Sigmoid colon (tissue), 7 donors: ENCODE measurements at places on chromosomes 5 and 9. TPM values are rescaled to one million over a fixed set of nuclear protein-coding genes. Genes with fewer than 3 reads are reported as not detected.
A peak's percentile ranks its signal among the peaks of the same experiment; 100 is the strongest.

The NEK6 gene
- 8.2 TPM for total RNA-seq

GRCh38 chr9:113876151-113876992, at the start of gene ZNF618:
TSS of gene ZNF618 (plus strand) at chr9:113876309. CDS start at chr9:113876381, 72 bp downstream.
- H3K36me3 ChIP-seq, result no peaks in the 10 kb centered on the region
- H3K4me3 ChIP-seq, result peak within 1 kb of the TSS; percentile 96
- peak within 1 kb of the TSS; percentile 78 for H3K27ac ChIP-seq
- no peak for DNase-seq

DNA sequence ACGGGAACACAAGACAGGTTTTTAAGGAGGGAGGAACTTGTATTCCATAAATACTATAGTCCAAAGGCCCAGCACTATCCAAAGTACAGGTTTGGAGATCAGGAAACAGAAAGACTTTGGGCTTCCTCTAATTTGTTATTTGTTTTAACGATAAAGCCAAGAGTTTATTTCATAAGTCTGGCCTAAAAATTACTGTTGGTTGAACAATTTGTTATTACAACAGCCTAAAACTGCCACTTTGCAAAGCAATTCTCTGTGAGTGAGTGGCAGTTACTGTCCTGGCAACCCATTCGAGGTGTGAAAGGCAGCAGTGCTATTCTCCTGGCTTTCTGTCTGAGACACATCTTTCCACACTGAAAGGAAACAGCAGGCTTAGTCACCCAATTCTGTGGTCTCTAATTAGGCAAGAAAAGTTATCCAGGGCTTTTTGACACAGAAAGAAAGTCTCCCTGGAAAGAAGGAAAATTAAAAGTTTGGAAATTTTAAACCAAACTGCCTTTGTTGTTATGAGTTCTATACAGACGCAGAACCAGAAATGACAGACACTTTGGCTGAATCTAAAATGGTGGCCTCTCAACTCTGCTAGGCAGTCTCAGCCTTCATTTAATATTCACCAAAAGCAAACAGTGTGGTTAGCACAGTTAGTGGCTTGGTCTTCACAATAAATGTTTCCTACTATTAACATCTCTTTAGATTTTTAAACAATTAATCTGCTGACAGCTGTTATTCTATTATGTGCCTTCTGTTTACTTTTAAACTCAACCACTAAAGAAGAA, 33.9 kb downstream of the PSMB7 start:
- H3K27me3 ChIP-seq, result no peaks in the 10 kb centered on the region
- no peaks in the 10 kb centered on the region for H3K36me3 ChIP-seq
- no peak overlapping the region for H3K27ac ChIP-seq
- peaks cover 13% of the 10 kb centered on the region for H3K4me1 ChIP-seq
- no peak overlapping the region for H3K4me3 ChIP-seq

The DBH gene
- total RNA-seq, result not detected

DNA sequence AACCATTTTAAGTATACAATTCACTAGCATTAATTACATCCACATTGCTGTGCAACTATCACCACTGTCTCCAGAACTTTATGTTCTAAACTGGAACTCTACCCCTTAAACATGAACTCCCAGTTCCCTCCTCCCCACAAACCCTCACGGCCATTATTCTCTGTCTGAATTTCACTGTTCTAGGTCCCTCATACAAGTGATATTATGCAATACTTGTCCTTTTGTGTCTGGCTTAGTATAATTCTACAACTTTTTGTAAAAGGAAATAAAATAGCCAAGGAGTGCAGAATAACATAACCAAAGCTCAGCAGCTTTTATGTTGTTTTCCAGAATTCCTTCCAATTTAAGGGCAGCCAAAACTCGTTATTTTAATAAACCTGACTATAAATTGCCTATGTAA, 53.2 kb downstream of the NAA35 start:
- no peaks in the 10 kb centered on the region for H3K27me3 ChIP-seq
- H3K4me1 ChIP-seq, result no peaks in the 10 kb centered on the region
- H3K36me3 ChIP-seq, result peaks cover 7% of the 10 kb centered on the region
- no peak for DNase-seq
- no peak overlapping the region for H3K4me3 ChIP-seq
- no peak overlapping the region for H3K27ac ChIP-seq

The CCDC180 gene
- 4.8 TPM for total RNA-seq

DNA sequence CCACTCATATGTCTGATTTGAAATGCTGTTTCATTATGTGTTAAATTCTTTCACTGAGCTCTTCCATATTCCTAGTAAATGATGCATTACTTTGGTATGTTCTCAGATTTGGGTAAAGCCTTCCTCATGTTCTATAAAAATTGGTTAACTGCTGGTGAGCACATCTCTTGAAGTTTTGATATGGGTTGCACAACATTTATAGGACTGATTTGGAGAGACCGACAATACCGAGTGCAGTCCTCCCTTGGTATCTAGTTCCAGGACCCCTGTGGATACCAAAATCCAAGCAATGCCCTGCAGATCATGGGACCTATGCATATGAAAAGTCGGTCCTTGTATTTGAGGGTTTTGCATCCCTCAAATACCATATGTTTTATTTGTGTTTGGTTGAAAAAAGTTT, 37.8 kb downstream of the WDR36 start:
- no peak overlapping the region for H3K4me3 ChIP-seq
- no peaks in the 10 kb centered on the region for H3K27me3 ChIP-seq
- no peak overlapping the region for H3K27ac ChIP-seq
- peaks cover 39% of the 10 kb centered on the region for H3K36me3 ChIP-seq

- DNase-seq, result no peak
- H3K4me1 ChIP-seq, result no peaks in the 10 kb centered on the region
- no peak overlapping the region for H3K4me3 ChIP-seq
- H3K27ac ChIP-seq, result no peak overlapping the region
- H3K27me3 ChIP-seq, result no peaks in the 10 kb centered on the region
These were observed 191.2 kb downstream of the ACTL7B start for GRCh38 chr9:108664309-108665255.

DNA sequence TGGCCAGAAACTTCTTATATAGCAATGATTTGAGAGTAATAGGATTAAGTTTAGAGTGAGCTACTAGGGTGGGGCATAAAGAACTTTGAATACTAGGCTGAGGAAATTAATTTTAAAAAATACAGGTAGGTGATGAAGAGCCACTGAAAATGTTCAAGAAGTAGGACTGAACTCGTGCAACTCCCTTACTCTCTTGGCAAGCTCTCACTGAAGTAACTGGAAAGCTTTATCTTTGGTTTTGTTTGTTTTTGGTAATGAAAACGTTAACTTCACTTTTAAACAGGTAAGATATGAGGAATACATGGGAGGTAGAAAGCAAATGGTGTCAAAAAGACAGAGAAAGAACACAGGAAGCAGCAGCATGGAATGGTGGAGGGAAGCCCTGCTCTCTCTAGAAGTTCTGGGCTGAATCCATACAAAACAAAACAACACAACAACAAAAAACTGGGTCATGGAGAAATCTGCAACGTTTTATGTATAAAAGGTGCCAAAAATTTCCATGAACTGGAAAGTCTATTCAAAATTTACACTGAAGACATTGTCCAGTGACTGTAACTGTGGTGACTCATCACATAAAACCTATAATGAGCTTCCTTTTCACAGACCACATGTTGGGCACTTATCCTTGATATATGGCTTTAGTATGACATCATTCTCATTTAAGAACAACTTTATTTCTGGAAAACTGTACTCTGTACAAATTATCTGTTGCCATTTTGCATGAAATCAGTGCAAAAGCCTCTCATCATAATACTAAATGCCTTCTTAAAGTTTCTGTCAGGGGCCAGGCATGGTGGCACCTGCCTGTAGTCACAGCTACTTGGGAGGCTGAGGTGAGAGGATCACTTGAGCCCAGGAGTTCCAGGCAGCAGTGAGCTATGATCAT, 91.2 kb upstream of the CHD1 start:
- H3K4me3 ChIP-seq, result no peak overlapping the region
- peak overlapping the region; percentile 44 for H3K27ac ChIP-seq
- H3K4me1 ChIP-seq, result peaks cover 4% of the 10 kb centered on the region
- DNase-seq, result no peak

The NMUR2 gene
- not detected for total RNA-seq

GRCh38 chr9:134891713-134892112, 11.1 kb downstream of the FCN2 start:
- no peak overlapping the region for H3K4me3 ChIP-seq
- DNase-seq, result no peak
- H3K4me1 ChIP-seq, result peaks cover 12% of the 10 kb centered on the region
- H3K27ac ChIP-seq, result no peak overlapping the region
- no peaks in the 10 kb centered on the region for H3K27me3 ChIP-seq
- H3K36me3 ChIP-seq, result no peaks in the 10 kb centered on the region

The RGP1 gene
- 23.5 TPM for total RNA-seq

- H3K36me3 ChIP-seq, result no peaks in the 10 kb centered on the region
- H3K27me3 ChIP-seq, result no peaks in the 10 kb centered on the region
- no peaks in the 10 kb centered on the region for H3K4me1 ChIP-seq
These were observed 202.7 kb downstream of the SPATA31D1 start for GRCh38 chr9:82191082-82191770.

- no peaks in the 10 kb centered on the region for H3K36me3 ChIP-seq
- DNase-seq, result no peak
- no peaks in the 10 kb centered on the region for H3K27me3 ChIP-seq
These were observed 512.3 kb upstream of the DAP start for GRCh38 chr5:11273180-11273903.

The EPB41L4B gene
- total RNA-seq, result 0.49 TPM

GRCh38 chr5:174273325-174273724, 227.8 kb downstream of the NSG2 start:
- H3K36me3 ChIP-seq, result no peaks in the 10 kb centered on the region
- DNase-seq, result no peak
- H3K4me3 ChIP-seq, result no peak overlapping the region
- H3K27me3 ChIP-seq, result no peaks in the 10 kb centered on the region

- no peak overlapping the region for H3K27ac ChIP-seq
- H3K36me3 ChIP-seq, result no peaks in the 10 kb centered on the region
- DNase-seq, result no peak
These were observed 19.4 kb upstream of the C5orf63 start for GRCh38 chr5:127092690-127093089.

The ZNF189 gene
- total RNA-seq, result 24.7 TPM

DNA sequence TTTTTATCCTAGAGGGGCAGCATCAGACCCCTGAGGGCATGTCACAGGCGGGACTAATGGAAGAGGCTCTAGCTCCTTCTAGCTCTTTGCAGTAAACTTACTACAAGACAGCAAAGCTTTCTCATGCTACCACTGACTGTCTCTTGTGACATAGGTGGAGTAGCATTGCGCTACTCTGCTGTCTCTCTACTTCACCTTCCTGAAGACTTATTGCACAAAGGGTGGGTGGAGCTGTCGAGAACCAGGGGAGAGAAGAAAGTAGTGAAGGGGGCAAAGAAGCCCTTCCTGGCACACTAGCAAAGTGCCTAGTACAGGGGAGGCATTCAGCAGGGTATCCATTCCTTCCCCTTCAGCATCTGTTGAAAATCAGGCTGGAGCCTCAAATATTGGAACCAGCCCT, 36.1 kb upstream of the NEK6 start:
- no peaks in the 10 kb centered on the region for H3K36me3 ChIP-seq
- peak overlapping the region; percentile 12 for H3K27ac ChIP-seq
- no peaks in the 10 kb centered on the region for H3K27me3 ChIP-seq
- H3K4me3 ChIP-seq, result no peak overlapping the region
- no peak for DNase-seq

The NR5A1 gene
- total RNA-seq, result not detected

- peaks cover 21% of the 10 kb centered on the region for H3K4me1 ChIP-seq
- H3K4me3 ChIP-seq, result no peak overlapping the region
- H3K27me3 ChIP-seq, result no peaks in the 10 kb centered on the region
- no peak overlapping the region for H3K27ac ChIP-seq
These were observed 932.0 kb downstream of the TLE4 start for GRCh38 chr9:80503671-80504281.

DNA sequence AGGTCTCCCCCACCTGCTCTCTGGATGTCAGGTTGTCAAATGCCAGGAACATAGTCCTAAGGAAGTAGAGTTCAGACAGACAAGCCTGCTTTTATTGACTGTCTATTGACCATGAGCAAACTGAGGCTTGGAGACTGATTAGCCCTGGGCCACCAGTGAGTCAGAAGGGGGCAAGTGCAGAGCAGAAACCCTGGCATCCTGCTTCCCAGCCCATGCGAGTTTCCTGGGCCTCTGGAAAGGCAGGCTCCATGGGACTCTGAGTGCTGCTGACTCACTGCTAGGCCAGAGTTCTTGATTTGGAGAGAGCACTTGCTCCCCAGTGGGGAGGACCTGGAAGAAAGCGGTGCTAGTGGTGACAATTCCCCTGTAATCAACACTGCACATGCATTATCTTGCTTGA, 2.8 kb upstream of the HBEGF start:
- DNase-seq, result no peak
- H3K27me3 ChIP-seq, result no peaks in the 10 kb centered on the region
- no peak overlapping the region for H3K27ac ChIP-seq
- no peaks in the 10 kb centered on the region for H3K36me3 ChIP-seq
- H3K4me1 ChIP-seq, result peaks cover 23% of the 10 kb centered on the region

The LHX3 gene
- total RNA-seq, result not detected

- H3K27ac ChIP-seq, result no peak overlapping the region
- no peaks in the 10 kb centered on the region for H3K27me3 ChIP-seq
- no peaks in the 10 kb centered on the region for H3K4me1 ChIP-seq
- no peaks in the 10 kb centered on the region for H3K36me3 ChIP-seq
- no peak overlapping the region for H3K4me3 ChIP-seq
These were observed 88.7 kb upstream of the SHB start for GRCh38 chr9:38157711-38158110.

The TEK gene
- total RNA-seq, result 11.1 TPM

The SHROOM1 gene
- 6.6 TPM for total RNA-seq

- peaks cover 45% of the 10 kb centered on the region for H3K4me1 ChIP-seq
- no peak for DNase-seq
- no peaks in the 10 kb centered on the region for H3K36me3 ChIP-seq
- H3K4me3 ChIP-seq, result no peak overlapping the region
- H3K27ac ChIP-seq, result no peak overlapping the region
These were observed 33.2 kb upstream of the GRAMD2B start for GRCh38 chr5:126390051-126390450.

DNA sequence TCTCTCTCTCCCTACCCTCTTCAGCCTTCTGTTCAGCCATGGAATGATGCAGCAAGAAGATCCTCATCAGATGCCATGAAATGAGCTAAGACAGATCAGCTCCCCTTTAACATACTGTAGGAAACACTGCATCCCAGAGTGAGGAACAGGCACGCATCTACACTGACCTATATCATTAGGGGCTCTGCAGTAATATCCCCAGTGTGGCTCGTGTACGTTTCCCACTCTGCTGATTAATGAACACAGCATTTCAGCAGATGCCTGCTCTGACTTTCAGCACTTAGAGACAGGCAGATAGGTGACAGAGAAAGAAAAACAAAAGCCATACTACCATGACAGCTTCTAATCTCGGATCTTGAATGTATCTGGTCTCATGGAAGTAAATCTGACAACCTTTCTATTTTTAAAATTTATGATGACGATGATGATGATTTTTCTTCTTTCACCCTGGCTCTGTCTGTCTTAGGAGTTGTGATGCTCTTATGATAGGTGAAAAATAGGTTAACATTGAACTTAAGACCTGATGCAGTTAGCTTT, 750.3 kb downstream of the CDH12 start:
- no peak for DNase-seq
- no peak overlapping the region for H3K27ac ChIP-seq
- H3K4me3 ChIP-seq, result no peak overlapping the region
- no peaks in the 10 kb centered on the region for H3K36me3 ChIP-seq
- no peaks in the 10 kb centered on the region for H3K27me3 ChIP-seq

The PCDHGB5 gene
- 10.3 TPM for total RNA-seq
